Astrocyte of the spinal cord (primary cell): ENCODE measurements at places on chromosomes 2 and 18.

DNA sequence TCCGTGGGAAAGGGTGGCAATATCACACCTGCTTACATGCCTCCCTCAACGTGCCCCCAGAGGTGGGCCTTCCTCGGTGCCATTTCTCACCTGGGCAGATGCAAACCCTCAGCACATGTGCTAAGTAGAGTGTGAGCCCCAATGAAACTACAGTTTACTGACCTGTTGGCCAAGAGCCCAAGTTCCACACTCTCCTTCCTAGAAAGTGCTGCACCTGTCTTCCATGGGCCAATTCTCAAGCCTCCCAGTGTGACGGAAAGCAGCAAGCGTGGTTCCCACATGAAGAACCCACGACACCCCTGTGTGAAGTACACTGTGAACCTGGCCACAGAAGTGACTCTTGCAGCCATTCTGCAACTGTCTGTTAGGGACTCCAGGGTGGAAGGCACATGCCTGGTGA is 73.7 kb downstream of the UXS1 start:
- DNase-seq: no peak

GRCh38 chr2:216114382-216114713 is 5.2 kb downstream of the XRCC5 start:
- no peak for DNase-seq

GRCh38 chr18:3095921-3096320 is 83.0 kb upstream of the LPIN2 start:
- DNase-seq: no peak

- no peak for DNase-seq
Measured at GRCh38 chr2:220043990-220044335, 416.5 kb downstream of the SLC4A3 start.

DNA sequence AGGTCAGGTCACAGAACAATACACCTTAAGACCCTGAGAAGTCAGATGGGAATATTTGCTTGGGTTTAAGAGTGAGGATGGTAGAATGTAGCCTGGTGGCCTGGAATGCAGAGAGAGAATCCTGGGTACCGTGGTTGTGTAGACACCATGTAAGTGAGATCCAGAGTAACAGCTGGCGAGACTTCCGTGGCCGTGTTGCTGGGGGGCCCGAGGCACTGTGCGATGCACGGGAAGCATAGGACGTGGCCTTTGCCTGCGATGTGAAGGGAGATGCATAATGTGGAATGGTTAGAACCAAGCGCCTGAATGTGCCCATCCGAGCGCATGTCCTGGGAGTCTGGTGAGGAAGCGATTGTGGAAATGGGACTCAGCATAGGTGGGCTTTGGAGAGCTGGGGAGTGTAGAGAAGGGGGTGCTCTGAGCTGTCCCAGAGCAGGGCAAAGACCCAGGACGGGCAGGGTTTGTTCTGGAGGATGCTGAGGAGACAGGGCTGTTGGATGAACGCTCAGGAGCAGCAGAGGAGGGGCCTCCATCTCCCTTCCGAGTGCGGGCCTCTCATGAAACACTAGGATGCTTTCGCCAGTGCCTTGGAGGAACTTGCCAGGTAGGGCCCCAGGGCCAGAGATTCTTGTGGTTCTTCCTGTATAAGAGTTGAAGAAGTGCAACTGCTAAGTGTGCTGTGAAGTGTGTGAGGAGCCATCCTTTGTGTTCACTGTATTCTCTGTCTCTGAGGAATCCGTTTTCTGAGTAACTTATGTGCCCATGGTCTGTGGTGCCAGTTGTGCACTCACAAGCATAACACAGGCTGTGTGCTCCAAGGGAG is 7.1 kb downstream of the RNF144A start:
- no peak for DNase-seq

DNA sequence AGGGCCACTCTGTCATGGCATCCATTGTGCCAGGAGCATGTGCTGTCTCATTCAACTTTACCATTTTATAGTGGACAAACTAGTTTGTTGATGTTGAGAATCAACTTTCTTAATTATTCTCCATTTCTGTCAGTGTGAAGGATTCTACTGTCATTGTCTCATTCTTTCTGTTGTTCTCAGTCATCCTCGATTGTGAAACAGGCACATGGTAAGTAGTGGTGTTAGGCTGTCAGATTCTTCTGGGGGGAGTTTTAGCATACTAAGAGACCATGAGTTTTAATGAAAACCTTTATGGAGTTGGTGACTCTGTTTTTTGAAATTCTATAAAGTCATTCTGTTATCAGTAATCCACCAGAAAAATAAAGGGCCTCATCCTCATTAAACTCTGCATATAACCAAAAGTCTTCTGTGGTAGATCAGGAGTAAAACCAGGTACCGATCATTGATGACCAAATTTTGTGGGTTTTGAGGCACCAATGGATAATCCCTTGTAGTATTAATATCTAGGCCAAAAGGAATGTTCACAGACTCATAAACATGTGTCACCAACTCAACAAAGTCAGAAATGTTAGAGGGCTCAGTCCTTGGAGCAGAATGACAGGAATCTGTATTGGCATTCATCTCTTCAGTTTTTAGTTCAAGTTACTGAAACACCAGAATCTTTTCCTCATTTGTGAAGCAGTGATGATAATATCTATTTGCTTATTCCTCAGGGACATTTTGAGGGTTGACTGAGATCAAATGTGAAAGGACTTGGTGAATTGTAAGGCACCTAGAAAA is 73.2 kb downstream of the CERS6 start:
- no peak for DNase-seq

GRCh38 chr2:170924969-170925368 is 4.1 kb upstream of the GORASP2 start:
- no peak for DNase-seq

DNA sequence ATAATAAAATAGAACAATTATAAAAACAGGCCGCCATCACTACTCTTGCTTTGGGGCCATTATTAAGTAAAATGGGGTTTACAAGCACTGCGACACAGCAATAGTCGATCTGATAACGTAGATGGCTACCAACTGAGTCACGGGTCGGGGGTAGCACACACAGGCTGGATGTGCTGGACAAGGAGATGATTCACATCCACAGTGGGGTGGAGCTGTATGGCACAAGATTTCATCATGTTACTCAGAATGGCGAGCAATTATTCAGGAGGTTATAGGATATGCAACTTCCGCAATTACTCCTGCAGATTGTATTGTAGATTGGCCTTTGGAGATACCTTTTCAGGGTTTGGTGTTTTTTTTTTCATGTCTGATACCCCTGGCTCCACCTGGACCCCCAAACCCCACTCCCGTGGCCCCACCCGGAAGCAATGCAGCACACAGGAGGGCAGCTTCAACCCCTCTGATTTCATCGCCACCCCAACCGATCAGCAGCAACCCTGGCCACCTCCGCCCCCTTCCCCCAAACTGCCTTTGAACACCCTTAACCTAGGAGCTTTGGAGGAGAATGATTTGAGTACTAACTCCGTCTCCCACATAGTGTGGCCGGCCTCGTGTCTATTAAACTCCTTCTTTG is 21.4 kb upstream of the MLPH start:
- DNase-seq: peak; percentile 96

DNA sequence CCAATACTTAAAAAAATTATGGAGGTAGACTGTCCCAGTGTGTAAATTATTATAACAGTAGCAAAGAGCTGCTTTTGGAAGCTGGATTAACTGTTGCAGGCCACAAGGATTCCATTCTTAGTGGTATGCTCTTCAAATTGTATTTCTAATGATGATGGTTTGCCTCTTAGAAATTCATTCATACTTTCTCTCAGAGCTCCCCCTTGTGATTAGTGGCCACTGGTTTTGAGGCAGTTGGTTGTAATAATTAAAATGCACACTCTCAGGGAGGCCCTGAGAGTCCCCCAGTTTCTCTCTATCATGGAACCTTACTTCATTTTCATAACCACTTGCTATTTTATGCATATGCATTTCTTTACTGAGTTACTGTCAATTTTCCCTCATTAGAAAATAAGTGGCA is 122.5 kb downstream of the PLA2R1 start:
- peak; percentile 36 for DNase-seq

- no peak for DNase-seq
Measured at GRCh38 chr2:206798000-206798399, 32.6 kb downstream of the FASTKD2 start.

- peak; percentile 55 for DNase-seq
Measured at GRCh38 chr2:43185146-43185545, 41.3 kb downstream of the ZFP36L2 start.

GRCh38 chr2:179240481-179241451 is 23.9 kb downstream of the SESTD1 start:
- DNase-seq: no peak

DNA sequence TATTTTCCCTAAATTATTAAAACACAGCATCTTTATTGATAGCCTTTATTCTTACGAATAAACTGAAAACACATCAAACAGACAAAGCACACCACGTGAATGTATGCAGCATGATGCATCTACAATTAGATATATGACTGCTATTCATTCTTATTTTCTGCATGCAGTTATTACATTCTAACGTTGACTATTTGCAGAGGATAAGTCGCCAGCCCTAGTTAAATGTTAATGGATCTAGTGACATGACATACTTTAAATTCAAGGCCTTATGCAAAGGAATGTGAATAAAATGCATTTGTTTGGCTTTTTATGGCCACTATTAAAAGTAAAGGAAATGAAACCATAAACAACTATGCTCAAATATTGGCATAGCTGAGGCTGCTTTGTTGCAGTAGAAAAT is 172.4 kb downstream of the MAP2 start:
- DNase-seq: no peak

DNA sequence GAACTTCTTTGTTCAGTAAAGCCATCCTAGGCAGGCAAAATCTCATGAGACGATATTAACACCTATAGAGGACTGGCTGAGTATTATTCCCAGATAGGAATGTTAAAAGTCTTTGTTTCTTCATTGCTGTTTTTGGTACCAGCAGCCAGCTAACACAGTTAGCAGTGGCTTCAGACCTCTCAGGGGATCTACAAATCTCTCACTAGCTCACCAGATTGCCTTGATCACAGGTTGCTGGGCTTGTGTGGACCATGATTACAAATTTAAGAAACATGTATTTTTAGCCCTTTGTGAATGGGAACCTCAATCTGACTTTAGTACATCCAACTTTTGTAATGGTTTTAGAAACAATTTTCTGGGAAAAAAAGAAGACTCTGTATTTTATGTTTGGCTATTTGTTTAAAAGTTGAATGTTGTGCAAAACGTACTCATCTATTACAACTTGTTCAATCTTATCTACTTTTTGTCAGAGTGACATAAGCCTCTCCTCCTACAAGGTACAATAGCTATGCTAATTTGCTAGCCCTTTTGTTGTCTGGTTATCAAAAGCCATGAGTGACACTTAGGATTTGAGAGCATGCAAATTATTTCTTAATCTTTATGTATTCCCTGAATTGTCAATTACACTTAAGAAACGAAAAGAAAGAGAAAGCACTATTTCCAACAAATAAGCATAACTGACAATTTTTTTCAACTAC is 693.1 kb downstream of the ERBB4 start:
- DNase-seq: no peak

DNA sequence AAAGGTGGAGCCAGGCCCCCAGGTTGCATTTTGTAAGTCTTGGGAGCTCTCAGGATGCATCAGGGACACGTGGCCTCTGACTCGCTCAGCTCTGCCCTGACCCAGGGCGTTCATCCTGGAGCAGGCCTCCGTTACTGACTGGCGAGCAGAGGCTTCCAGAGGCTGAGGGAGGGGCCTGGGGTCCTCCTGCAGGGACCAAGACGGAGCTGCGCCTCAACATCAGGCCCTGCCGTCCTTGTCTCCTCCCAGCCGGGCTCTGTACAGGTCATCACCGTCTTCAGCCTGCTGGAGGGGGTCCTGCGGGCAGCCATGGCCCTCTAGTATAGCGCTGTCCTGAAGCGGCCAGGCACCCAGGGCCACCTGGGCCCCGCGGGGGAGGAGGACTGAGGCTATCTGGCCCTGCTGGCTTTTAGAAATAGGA is 10.2 kb upstream of the ALPP start:
- no peak for DNase-seq
